ENCODE measurements at places on chromosomes 4 and X. TPM values are rescaled to one million over a fixed set of nuclear protein-coding genes. Genes with fewer than 3 reads are reported as not detected.
A peak's percentile ranks its signal among the peaks of the same experiment; 100 is the strongest.

The ZAR1 gene
- total RNA-seq: not detected

DNA sequence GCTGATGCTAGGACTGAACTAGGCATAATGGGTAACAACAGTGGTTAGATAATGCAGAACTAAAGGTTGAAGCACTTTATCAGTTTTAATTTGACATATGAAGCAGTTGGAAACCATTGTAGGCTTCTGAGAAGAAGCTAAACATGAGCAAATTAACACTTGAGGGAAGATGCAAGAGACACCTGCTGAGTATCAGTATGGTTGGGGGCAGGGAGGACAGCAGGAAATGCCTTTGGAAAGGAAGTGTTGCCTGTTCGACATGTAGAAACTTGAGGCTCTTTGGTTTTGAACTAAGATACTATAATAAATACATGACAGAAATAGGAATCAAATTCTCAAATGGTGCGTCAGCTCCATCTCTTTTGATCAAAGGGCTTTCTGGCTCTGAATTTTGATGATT, 115.6 kb downstream of the FHIP1A start:
- no peaks in the 10 kb centered on the region for H3K4me1 ChIP-seq
- no peak for DNase-seq
- no peaks in the 10 kb centered on the region for H3K27me3 ChIP-seq
- H3K4me3 ChIP-seq: no peak overlapping the region
- no peak overlapping the region for H3K27ac ChIP-seq
- no peaks in the 10 kb centered on the region for H3K36me3 ChIP-seq

DNA sequence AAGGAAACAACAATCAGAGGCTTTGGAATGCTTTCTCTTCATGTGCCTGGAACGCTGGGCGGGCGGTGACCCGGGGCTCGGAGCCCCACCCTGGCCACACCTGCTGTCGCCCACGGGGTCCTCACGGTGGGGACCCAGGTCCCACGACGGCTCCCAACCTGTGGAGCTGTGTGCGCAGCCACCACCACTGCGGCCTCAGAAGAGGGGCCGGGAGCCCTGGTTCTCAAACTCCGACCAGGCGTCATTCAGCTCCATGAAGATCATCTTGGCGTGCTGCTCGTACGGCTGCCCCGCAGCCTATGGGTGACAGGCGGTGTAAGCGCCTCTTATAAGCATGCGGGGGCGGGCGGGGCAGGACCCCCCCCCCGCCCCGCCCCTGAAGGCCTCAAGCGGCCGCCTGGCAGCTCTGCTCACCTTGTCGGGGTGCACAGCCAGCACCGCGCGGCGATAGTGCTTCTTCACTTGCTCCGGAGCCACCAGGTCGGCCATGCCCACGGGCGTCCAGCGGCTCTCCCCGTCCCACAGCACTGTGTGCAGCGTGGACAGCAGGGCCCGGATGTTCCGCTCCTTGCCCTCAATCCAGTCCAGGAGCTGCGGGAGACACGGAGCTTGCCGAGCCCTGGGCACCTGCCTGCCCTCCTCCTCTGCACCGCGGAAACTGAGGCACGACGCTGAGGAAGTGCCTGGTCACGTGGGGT, 23.7 kb upstream of the CPLX1 start:
- no peak overlapping the region for H3K4me3 ChIP-seq
- no peaks in the 10 kb centered on the region for H3K4me1 ChIP-seq
- no peaks in the 10 kb centered on the region for H3K27me3 ChIP-seq
- H3K36me3 ChIP-seq: no peaks in the 10 kb centered on the region

- no peaks in the 10 kb centered on the region for H3K27me3 ChIP-seq
- no peak overlapping the region for H3K27ac ChIP-seq
- DNase-seq: no peak
- H3K36me3 ChIP-seq: no peaks in the 10 kb centered on the region
- no peak overlapping the region for H3K4me3 ChIP-seq
Measured at GRCh38 chrX:133384454-133384853, 30.8 kb downstream of the GPC4 start.

GRCh38 chrX:49042581-49043219, 457 bp downstream of the TFE3 start:
- DNase-seq: peak; percentile 17
- H3K4me3 ChIP-seq: peak overlapping the region; percentile 93
- no peaks in the 10 kb centered on the region for H3K4me1 ChIP-seq
- no peaks in the 10 kb centered on the region for H3K27me3 ChIP-seq
- H3K27ac ChIP-seq: peak overlapping the region; percentile 97

DNA sequence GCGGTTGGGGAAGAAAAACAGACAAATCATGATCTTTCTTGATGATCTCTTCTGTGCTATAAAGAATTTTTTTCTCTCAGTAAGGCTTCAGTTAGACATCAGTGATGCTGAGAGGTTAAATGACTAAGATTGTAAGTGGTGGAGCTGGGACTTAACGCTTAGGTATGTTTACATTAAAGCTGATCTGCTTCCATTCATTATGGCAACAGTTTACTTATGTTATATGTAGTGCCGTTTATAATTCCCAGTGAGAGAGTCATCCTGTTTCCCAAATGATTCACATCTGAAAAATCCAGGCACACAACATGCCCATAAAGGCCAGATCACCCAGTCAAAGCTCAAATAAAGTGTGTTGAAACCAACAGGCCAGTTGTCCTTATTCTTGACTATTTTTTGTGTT, 50.1 kb downstream of the CENPVL3 start:
- no peaks in the 10 kb centered on the region for H3K4me1 ChIP-seq
- H3K36me3 ChIP-seq: no peaks in the 10 kb centered on the region
- H3K27ac ChIP-seq: no peak overlapping the region

DNA sequence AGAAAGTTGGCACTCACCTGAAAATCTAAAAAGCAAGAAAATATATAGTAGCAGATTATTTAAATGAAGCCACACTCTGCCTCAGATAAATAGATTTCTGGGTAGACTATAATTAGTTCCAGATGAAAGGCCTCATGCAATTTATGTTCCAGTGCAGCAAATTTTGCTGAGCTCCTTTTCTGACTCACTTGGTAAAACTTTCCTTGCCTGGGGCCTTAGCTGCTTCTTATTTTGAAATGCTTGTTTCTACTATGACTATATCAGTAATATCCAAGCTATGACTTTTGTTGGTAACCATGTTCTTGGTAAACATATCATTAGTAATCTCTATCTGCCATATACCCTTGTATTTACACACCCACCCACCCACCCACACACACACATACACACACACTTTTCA, 961.8 kb downstream of the SH3BGRL start:
- H3K4me3 ChIP-seq: no peak overlapping the region
- no peak overlapping the region for H3K27ac ChIP-seq
- DNase-seq: no peak
- H3K36me3 ChIP-seq: no peaks in the 10 kb centered on the region

DNA sequence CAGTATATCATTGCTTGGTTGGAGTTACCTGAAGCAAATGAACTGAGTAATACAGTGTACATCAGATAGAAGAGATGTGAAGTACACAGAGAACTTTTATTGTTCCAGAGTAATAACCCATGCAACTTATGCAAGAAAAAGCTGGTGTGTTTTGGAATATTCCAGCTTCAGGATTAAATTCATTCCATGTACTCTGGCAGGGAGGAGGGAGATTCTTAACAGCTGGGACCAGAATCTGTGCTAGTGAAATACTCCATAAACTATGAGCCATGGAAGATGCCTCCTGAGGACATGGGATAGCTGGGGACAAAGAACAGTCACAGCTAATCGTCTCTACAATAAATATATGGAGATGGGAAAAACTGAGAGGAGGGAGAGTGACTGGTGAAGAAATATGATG, 101.6 kb upstream of the OTUD4 start:
- no peaks in the 10 kb centered on the region for H3K4me1 ChIP-seq
- no peaks in the 10 kb centered on the region for H3K36me3 ChIP-seq
- DNase-seq: no peak
- H3K4me3 ChIP-seq: no peak overlapping the region

The DGKK gene
- not detected for total RNA-seq

GRCh38 chrX:16653424-16653823, 3.5 kb downstream of the S100G start:
- H3K27ac ChIP-seq: no peak overlapping the region
- peak; percentile 76 for DNase-seq
- no peaks in the 10 kb centered on the region for H3K27me3 ChIP-seq
- no peak overlapping the region for H3K4me3 ChIP-seq
- H3K36me3 ChIP-seq: no peaks in the 10 kb centered on the region
- H3K4me1 ChIP-seq: no peaks in the 10 kb centered on the region

DNA sequence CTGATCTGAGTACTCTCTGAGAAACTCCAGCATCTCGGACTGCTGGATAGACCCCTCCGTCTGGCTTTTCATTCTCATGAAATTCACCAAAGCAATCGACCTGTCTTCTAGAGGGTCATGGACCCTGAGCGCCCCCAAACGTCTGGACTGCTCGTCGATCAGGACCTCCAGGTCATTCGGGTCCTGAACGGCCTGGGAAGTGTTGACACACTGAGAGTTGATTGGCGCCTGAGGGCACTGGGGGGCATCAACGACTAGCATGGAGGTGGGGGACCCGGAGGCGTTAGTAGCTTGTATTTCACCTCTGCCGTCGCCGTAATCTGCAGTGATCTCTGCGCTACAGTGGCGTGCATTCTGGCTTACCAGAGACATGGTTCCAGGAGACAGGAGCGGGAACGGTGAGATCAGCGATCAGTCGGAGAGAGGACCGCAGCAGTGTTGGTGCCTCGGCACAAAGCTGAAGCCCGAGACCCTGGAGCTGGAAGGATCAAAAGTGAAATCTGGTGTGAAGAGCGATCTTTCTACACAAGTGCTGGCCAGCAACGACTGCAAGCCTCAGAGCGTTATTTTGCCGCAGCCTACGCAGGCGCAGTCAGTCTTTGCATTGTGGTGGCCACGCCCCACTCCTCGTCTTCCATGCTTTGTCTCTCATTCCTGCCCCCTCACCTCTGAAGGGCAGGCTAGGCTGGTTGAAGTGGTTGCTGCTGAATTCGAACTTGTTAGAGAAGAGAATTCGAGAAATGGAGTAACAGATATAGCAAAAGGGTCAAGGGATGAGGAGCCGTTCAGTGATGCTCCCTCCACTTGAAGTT, at the start of gene MAGEE2:
TSS of gene MAGEE2 (minus strand) at position 575 of the 812 bp plus-strand sequence. CDS start at position 372, 203 bp downstream.
- H3K4me1 ChIP-seq: no peaks in the 10 kb centered on the region
- no peaks in the 10 kb centered on the region for H3K36me3 ChIP-seq
- no peak within 1 kb of the TSS for H3K27ac ChIP-seq
- DNase-seq: no peak
- H3K4me3 ChIP-seq: no peak within 1 kb of the TSS

The RBMXL3 gene
- total RNA-seq: not detected

- H3K36me3 ChIP-seq: no peaks in the 10 kb centered on the region
- no peaks in the 10 kb centered on the region for H3K4me1 ChIP-seq
- no peaks in the 10 kb centered on the region for H3K27me3 ChIP-seq
- no peak overlapping the region for H3K27ac ChIP-seq
- DNase-seq: no peak
Measured at GRCh38 chr4:13922873-13923645, 295.5 kb upstream of the BOD1L1 start.

DNA sequence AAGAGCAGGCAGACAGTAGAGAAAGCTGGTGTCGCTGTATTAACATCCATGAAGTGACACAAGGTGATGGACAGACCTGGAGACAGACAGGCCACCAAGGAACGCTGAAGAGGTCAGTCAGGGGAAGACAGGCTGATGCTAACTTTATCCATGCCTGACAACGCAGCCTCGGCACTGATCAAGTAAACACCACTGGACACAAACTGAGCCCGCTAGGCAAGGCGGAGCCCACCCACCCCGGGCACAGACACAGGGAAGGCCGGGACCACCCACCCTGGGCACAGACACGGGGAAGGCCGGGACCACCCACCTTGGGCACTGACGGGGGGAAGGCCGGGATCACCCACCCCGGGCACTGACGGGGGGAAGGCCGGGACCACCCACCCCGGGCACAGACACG, 18.8 kb downstream of the PPP2R3B start:
- no peak overlapping the region for H3K4me3 ChIP-seq
- no peak overlapping the region for H3K27ac ChIP-seq
- H3K36me3 ChIP-seq: no peaks in the 10 kb centered on the region
- no peaks in the 10 kb centered on the region for H3K4me1 ChIP-seq
- no peak for DNase-seq
- H3K27me3 ChIP-seq: no peaks in the 10 kb centered on the region

- H3K4me1 ChIP-seq: no peaks in the 10 kb centered on the region
- no peak for DNase-seq
- H3K36me3 ChIP-seq: no peaks in the 10 kb centered on the region
- H3K27me3 ChIP-seq: no peaks in the 10 kb centered on the region
- no peak overlapping the region for H3K4me3 ChIP-seq
- H3K27ac ChIP-seq: no peak overlapping the region
Measured at GRCh38 chrX:109596015-109596414, 29.0 kb downstream of the KCNE5 start.

- no peak for DNase-seq
- no peak overlapping the region for H3K4me3 ChIP-seq
- no peaks in the 10 kb centered on the region for H3K36me3 ChIP-seq
- H3K27me3 ChIP-seq: no peaks in the 10 kb centered on the region
- no peaks in the 10 kb centered on the region for H3K4me1 ChIP-seq
Measured at GRCh38 chrX:37926700-37927099, 79.3 kb upstream of the DYNLT3 start.

Measured in Peyer's patch (tissue), 4 donors.